ENCODE measurements at places on chromosomes 3 and 15. TPM values are rescaled to one million over a fixed set of nuclear protein-coding genes. Genes with fewer than 3 reads are reported as not detected.

Gene EXD1
- total RNA-seq: not detected

GRCh38 chr15:98134905-98135304, 174.4 kb downstream of the ARRDC4 start:
- DNase-seq: no peak

- no peak for DNase-seq
Observed at GRCh38 chr3:74281705-74282104, 332.8 kb downstream of the CNTN3 start.

Gene HYAL1
- total RNA-seq: 36.9 TPM

Gene IMPG2
- 0.16 TPM for total RNA-seq

DNA sequence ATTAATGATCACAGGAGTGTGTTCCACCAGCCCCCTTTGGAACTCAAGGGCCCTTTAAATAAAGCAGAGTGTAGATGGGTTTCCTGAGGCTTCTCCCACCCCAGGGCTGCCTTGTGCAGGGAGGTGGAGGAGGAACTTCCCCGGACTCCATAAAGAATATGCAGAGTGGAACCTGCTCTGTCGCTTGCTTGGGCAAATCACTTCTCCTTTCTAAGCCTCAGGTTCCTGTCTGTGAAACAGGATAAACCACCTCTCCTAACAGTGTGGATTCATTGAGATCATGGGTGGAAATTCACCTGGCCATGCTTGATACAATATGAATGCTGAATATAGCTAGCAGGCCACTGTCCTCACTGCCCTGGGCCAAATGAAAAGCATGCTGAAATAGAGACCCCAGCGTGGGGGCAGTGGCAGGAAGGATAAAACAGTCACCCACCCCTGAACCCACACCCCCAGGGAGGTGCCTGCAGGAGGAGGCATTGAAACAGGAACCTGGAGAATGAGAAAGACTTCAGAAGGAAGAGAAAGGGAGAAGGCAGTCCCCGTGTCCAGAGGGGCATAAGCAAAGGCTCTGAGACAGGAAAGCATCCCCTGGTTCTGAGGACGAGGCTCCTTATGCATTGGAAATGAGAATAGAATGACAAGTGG, 41.1 kb upstream of the CHRNB4 start:
- DNase-seq: no peak

Gene FEZF2
- not detected for total RNA-seq

Gene GCNT3
- not detected for total RNA-seq

Gene TGM4
- total RNA-seq: not detected

- no peak for DNase-seq
Observed at GRCh38 chr15:64110950-64111678, 15.3 kb downstream of the SNX1 start.

GRCh38 chr3:65439641-65440284, 599.0 kb downstream of the MAGI1 start:
- DNase-seq: peak; percentile 61

DNA sequence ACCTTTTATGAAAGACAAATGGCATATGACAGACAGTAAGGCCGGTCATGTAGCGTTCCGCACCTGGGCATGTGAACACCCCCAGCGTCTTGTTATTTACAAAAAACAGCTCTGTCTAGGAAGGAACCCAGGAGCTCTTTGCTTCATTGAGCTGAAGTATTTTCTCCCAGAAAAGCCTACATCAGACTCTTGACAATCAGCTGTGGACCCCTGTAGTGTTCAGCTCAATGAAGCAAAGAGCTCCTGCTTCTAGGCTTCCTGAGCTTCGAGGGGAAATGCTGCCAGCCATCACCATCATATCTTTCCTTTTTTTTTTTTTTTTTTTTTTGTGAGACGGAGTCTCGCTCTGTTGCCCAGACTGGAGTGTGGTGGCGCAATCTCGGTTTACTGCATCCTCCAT, 4.1 kb downstream of the ASB14 start:
- no peak for DNase-seq

GRCh38 chr3:158127250-158128219, 17.6 kb downstream of the RSRC1 start:
- no peak for DNase-seq

DNA sequence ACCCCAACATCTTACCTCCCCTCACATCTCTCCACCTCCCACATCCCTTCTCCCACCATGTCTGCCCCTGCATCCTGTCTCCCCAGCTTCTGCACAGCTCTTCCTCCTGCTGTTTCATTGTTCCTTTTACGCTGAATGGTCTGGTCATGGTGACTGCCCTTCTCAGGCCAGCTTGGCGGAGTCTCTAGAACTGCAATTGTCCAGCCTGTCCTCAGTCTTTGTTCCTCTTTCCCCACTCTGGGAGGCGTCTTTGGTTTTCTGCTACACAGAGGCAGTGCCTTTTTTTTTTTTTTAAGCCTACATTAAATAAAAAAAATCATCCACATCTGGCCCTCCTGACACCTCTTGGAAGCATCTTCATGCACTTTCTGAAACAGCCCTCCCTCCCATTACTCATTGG, 49.1 kb upstream of the SEC22A start:
- DNase-seq: no peak

- DNase-seq: no peak
Observed at GRCh38 chr3:42526616-42527367, 24.3 kb downstream of the VIPR1 start.

Gene CASR
- total RNA-seq: not detected

DNA sequence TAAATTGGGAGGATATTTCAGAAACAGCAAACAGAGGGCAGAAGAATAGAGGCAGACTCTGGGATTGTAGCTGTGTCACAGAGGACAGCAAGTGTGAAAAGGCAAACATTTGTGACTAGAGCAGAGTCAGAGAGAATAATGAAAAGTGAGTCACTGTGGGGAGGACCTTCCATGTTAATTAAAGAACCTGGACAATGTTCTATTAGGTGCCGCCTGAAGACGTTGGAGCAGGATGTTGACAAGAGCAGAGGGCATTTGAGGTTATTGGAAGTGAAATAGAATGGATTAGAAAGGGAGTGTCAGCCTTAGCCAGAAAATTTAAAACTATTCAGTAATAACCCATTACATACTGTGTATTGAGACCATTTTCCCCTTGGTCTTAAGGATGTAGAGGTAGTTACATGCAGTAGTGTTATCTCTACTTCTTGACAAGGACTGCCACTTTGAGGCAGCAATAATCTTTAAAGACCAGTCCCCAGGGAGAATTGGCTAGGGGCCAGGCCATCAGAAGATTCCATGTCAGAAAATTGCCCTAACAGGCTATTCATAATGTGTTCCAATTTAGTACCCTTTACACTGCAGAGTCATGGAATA, 5.8 kb downstream of the ACKR2 start:
- DNase-seq: no peak

Gene CHRNA5
- 1.5 TPM for total RNA-seq

Gene SLC9A9
- 3.0 TPM for total RNA-seq

Gene KCNAB1
- total RNA-seq: 2.2 TPM

DNA sequence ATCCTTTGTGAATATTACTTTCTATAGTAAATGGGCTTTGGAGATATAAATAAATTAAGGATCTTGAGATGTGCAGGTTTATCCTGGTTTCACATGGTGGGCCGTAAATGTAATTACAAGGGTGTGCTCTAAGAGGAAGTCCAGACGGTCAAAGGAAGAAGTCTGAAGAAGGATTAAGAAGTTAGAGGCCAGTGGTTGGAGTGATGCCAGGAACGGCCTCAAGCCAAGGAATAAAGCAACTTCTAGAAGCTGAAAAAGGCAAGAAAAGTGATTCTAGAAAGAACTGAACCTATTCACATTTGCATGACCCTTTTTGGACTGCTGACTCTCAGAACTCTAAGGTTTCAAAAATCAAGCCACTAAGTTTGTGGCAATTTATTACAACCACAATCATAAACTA, 981.3 kb upstream of the ALCAM start:
- DNase-seq: peak; percentile 40

Data from heart left ventricle (tissue), 16 donors.